ENCODE measurements at places on chromosomes 3 and 15.
A peak's percentile ranks its signal among the peaks of the same experiment; 100 is the strongest.

GRCh38 chr3:187572441-187572840 is 97.8 kb downstream of the SST start:
- DNase-seq = no peak

GRCh38 chr3:42853056-42853455 is 22.6 kb downstream of the CYP8B1 start:
- DNase-seq = no peak

- DNase-seq = no peak
Observed at GRCh38 chr3:112646623-112647022, 5.7 kb upstream of the CCDC80 start.

GRCh38 chr15:40927495-40927872 is 1.7 kb upstream of the DLL4 start:
- DNase-seq = no peak

DNA sequence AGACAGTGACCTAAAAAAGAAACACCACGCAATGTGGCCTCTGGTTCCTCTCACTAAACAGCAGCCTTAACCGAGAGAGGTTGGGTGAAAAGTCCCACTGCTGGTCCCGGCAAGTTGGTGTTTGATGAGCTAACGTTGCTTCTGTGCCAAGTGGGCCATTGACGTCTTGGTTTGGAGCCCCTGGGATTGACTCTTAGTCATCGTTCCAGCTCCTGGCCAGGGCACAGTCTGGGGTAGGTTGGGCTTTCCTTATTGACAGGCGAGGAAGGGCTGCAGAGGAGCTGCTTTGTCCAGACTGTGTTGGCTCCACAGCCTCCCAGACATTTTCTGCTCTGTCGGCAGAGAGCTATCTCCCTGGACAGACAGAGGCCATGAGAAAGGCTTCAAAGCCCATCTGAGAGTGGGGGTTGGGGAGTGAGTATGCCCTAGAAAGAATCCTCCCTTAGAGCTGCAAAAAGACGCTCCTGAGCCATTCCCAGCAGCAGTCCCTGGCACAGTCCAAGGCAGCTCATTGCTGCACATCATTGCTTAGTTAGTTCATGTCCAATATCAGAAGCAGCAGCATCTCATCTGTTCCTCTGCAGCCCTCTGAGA is 28.6 kb upstream of the C3orf80 start:
- no peak for DNase-seq

DNA sequence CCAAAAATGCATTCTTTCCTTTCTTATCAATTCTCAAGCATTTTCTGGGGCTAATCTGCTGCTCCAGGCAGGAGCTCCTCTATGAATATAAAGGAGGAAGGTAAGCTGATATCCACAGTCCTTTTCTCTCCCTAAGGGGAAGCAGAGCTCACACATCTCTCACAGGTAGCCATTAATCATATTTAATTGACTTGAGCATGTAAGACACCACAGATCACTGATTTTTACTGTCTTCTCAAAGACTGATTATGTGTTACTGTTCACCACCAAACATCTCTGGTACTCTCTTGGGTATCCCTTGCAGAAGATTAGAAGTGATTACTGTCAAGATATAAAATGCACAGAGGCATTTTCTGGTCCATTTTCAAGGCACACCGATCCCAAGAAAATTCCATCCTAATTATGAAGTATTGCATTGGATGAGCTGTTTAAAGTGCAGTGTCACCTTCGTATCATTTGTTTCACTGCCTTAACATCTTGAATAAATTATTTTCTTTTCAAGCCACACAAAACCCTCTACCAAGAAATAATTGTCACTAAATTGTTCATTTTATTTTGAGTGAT is 100.7 kb downstream of the ARPP21 start:
- no peak for DNase-seq

- DNase-seq = no peak
Observed at GRCh38 chr3:135633078-135633477, 332.4 kb upstream of the PPP2R3A start.

DNA sequence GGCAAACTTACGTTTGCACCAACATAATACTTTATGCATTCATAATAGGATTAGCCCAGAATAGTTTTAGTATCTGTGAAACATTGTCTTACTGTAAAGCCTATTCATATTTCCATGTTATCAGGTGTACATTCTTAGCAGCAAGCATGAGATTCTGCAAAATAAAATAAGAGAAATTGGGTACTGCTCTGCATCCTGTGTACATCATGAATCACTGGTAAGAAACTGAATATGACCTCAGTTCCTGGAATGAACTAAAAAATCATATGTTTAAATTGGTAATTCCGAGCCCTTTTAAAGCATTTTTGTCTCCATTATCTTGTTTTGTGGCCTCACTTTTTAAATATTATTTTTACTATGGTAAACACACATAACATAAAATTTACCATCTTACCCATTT is 605.1 kb downstream of the ROBO1 start:
- no peak for DNase-seq

- DNase-seq = no peak
Observed at GRCh38 chr3:61527011-61527410, 34.4 kb upstream of the PTPRG start.

GRCh38 chr3:124745756-124746155 is 15.5 kb downstream of the UMPS start:
- no peak for DNase-seq

DNA sequence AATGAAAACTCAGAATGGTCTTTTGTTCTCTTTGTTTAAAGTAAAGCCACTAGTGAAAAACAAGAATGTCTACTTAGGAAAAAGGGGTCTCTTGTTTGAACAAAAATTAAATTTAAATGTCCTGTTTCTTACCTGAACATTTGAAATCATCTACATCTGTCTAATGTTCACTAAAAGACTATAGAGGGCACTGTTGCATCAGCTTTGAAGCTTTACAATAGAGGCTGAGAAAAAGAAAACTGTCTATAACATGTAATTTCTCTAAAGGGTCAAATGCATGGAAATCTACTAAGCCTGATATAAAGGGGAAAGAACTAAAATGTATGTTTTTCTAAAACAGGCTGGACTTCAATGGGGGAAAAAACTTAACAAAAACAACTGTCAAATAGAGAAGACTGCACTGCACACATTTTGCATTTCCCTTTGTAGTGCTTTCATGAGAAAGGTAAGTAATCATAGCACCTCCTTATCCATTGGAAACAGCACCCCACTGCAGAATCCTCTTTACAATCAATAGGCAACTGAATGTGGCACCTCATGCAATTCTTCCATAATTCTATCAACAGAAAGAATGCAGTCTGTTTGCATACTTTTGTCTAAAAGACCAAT is 26.3 kb downstream of the DPH6 start:
- DNase-seq = peak; percentile 52

DNA sequence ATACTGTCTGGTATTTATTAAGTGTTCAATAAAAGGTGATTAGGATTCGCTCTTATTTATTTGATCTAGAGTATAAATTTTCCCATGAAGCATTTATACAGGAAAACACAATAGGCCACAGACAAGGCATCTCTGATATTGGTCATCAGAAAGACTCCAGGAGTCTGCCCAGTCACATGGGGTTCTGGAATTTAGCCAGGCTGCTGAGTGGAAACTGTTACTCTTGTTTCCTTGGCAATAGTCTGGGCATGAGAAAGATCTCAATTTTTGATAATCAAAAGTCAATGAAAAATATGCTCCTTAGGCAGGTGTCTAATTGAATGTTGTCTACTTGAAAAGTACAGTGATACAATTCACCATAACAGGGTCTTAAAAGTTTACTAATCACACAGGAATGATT is 161.2 kb downstream of the FRMD5 start:
- DNase-seq = no peak

DNA sequence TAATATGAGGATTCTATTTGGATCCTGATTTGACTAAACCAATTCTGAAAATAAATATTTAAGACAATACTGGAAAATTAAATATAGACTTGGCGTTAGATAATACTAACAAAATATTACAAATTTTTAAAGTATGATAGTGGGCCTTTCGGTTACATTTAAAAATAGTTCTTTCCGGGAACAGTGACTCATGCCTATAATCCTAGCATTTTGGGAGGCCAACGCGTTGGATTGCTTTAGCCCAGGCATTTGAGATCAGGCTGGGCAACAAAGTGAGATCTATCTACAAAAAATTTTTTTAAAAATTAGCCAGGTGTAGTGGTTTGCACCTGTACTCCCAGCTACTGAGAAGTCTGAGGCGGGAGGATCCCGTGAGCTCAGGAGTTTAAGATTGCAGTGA is 30.3 kb upstream of the GADL1 start:
- no peak for DNase-seq

- DNase-seq = no peak
Observed at GRCh38 chr15:33279613-33280205, 31.1 kb upstream of the RYR3 start.

DNA sequence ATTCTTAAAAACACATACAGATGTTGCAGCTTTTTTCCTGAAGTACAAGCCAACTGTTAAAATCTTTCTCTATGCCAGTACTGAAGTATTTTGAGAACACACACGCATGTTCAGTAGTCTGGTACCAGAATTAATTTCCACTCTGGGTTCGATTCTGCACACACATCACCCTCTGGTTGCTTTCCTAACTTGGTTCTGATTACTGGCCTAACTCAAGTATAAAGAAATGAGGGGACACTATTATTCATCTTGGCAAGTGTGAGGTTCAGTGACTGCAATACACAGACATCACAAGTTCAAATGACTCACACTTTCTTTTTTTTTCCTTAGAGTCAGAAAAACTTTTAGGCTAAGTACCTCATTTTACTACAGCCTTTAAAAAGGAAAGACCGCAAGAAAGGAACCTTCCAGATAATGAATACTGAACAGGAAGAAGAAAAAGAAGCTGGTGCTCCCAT is 37.4 kb upstream of the LDHAL6B start:
- DNase-seq = no peak

GRCh38 chr3:133843634-133844033 is 38.0 kb downstream of the SRPRB start:
- no peak for DNase-seq

GRCh38 chr3:151960961-151961580 is 87.6 kb downstream of the SUCNR1 start:
- no peak for DNase-seq

GRCh38 chr15:99239545-99240198 is 9.7 kb downstream of the TTC23 start:
- no peak for DNase-seq

GRCh38 chr3:190458040-190458439 is 8.3 kb upstream of the TMEM207 start:
- DNase-seq = peak; percentile 16

DNA sequence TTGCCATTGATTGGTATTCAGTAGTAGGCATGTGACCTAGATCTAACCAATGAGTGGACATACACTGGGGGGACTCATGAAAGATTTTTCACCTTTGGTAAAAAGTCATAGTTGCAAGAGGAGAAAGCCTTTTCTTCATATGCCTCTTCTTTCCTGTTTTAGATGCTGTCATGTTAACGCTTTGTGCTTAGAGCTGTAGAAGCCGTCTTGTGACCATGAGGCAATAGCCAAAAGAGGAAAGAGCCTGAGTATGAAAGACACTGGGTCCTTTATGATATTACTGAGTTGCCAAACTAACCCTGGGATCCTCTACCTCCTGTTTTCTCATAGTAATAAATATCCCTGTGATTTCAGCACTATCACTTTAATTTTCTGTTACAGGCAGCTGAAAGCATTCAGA is 396.0 kb downstream of the FHIT start:
- DNase-seq = peak; percentile 57

GRCh38 chr15:93018574-93018973 is 70.4 kb downstream of the RGMA start:
- DNase-seq = no peak

DNA sequence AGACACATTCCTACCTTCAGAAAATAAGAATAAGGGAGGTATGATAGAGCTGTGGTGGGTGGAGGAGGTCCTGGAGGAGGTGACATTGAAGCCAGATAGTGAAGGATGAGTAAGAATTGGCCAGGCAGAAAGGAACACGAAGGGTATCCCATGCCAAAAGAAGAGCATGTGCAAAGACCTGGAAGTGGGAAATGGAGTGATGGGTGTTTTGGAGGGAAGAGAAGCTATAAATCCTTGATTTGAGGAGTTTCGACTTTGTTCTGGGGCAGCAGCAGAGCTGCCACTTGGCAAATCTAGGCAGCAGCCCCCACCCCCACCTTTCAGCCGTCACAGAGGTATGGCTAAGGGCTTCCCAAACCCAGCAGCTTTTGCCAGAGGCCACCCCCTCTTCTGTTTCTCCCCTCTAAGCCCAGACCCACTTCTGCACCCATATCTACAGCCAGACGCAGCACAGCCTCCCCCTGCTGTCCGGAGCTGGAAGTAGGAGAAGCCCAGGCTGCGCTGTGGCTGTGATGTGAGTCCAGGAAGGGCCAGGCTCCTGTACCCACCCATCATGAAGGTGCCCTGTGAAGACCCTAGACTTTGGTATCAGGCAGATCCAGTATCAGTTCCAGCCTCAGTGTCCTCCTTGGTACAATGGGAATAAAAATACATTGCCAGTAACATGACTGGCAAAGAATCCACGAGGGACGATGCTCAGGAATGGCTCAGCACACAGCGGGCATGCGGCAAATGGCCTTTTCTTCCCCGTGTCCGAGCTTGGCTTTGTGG is 188.7 kb upstream of the LINGO1 start:
- DNase-seq = peak; percentile 71

DNA sequence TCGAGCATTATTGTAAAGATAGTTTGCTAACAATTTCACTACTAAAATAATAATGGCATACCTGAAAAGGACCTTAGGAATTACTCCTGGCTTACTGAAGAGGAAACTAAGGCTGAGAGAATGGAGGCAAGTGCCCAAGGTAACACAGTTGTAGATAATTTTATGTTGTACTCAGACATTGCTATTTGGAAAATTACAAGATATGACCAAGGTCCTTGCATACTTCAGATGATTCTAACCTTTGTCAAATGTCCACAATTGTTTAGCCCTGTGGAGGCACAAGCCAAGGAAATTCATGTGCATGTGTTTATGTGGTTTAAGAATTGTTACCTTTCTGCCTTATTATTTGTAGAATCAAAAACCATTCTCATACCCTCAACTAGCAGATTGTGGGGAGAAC is 105.7 kb downstream of the TUSC7 start:
- no peak for DNase-seq

- no peak for DNase-seq
Observed at GRCh38 chr3:117366574-117366973, 657.0 kb downstream of the TUSC7 start.

DNA sequence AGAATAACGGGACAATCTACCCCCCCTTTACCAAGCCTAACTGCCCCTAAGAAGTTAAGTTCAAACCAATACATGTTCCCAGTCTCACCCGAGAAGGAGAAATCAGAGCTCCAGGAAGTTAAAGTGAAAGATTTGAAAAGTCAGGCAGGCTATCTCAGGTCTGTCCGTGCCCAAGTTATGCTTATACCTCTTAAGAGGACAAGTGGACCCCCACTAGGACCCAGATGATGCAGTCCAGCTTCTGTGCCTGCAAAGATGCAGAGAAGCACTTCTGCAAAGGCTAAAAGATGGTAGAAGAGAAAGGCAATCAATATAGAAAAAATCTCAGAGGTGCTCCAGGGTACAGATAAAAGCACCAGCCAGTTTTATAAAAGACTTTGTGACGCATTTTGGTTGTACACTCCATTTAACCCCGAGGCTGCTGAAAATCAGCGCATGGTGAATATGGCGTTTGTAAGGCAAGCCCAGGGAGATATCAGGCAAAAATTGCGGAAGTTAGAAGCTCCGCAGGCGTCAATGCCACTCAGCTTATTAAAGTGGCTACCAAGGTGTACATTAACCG is 9.8 kb upstream of the SLC9C1 start:
- no peak for DNase-seq

GRCh38 chr3:149150436-149150835 is 21.0 kb downstream of the HPS3 start:
- no peak for DNase-seq

GRCh38 chr3:119912220-119912619 is 130.3 kb downstream of the NR1I2 start:
- DNase-seq = peak; percentile 14

GRCh38 chr3:113712129-113712528 is 15.7 kb upstream of the USF3 start:
- peak; percentile 8 for DNase-seq

- DNase-seq = no peak
Observed at GRCh38 chr15:66623801-66624453, 58.1 kb upstream of the LCTL start.
